ENCODE measurements at places on chromosomes 13 and 19. TPM values are rescaled to one million over a fixed set of nuclear protein-coding genes. Genes with fewer than 3 reads are reported as not detected.

DNA sequence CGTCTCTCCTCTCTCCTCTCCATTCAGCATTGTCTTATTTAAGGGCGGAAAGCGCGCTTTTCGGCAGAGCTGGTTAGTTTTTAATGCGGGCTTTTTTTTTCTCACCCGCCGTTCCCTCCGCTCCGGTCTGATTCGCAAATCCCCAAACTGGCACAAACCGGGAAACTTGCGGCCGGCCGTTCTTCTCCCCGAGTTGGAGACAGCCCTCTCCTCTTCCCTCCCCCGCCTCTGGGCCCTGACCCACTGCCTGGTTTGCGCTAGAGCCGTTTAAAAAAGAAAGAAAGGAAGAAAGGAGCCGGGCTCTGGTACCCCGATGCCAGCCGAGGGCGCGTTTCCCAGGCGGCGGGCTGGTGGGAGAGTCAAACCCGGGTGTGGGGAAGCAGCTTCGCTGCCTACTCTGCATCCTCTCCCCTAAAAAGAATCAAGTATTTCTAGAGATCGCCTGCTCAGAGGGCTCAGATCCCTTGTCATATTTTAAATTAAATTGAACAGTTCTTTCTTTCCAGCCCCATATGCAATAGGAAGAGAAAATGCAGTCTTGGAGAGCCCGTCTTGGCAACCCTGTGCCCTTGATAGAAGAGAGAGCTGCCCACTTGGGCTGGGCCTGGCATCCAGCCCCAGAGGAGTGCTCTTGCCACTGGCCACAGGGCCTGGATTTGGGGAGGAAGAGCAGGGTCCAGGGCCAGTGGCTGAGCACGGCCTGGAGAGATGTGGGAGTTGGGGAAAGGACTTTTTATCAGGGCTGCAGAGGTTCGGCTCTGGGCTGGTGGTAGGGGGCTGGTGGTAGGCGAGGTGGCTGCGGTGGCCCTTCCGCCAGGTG lies 19.0 kb downstream of the NFIX start:
- H3K36me3 ChIP-seq, result no peaks in the 10 kb centered on the region
- DNase-seq, result peak; percentile 58
- peaks cover 49% of the 10 kb centered on the region for H3K4me1 ChIP-seq
- H3K4me3 ChIP-seq, result peak overlapping the region; percentile 53
- H3K27me3 ChIP-seq, result peaks cover 63% of the 10 kb centered on the region
- H3K27ac ChIP-seq, result no peak overlapping the region

DNA sequence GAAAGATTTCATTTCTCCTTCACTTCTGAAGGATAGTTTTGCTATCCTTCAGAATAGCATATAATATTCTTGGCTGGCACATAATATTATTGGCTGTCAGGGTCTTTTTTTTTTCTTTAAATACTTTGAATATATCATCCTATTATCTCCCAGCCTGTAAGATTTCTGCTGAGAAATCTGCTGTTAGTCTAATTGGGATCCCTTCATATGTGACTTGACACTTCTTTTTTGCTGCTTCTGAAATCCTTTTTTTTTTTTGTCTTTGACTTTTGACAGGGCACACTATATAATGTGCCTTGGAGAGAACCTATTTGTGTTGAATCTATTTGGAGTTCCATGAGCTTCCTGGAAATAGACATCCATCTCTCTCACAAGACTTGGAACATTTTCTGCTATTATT lies 136.9 kb upstream of the UBL3 start:
- H3K4me3 ChIP-seq, result no peak overlapping the region
- no peaks in the 10 kb centered on the region for H3K27me3 ChIP-seq
- no peak for DNase-seq
- H3K36me3 ChIP-seq, result no peaks in the 10 kb centered on the region

GRCh38 chr13:110200276-110200870 lies 106.6 kb downstream of the COL4A1 start:
- no peak for DNase-seq
- H3K27me3 ChIP-seq, result no peaks in the 10 kb centered on the region
- no peaks in the 10 kb centered on the region for H3K4me1 ChIP-seq
- H3K36me3 ChIP-seq, result no peaks in the 10 kb centered on the region

The QPCTL gene
- 61.3 TPM for total RNA-seq
